ENCODE measurements at places on chromosomes 4 and X.

DNA sequence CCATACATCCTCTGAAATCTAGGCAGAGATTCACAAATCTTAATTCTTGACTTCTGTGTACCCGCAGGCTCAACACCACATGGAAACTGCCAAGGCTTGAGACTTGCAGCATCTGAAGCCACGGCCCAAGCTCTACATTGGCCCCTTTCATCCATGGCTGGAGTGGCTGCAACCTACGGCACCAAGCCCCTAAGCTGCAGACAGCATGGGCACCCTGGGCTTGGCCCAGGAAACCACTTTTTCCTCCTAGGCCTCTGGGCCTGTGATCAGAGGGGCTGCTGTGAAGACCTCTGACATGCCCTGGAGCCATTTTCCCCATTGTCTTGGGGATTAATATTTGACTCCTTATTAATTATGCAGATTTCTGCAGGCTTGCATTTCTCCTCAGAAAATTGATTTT, 457.9 kb downstream of the GRIA2 start:
- no peak for DNase-seq

DNA sequence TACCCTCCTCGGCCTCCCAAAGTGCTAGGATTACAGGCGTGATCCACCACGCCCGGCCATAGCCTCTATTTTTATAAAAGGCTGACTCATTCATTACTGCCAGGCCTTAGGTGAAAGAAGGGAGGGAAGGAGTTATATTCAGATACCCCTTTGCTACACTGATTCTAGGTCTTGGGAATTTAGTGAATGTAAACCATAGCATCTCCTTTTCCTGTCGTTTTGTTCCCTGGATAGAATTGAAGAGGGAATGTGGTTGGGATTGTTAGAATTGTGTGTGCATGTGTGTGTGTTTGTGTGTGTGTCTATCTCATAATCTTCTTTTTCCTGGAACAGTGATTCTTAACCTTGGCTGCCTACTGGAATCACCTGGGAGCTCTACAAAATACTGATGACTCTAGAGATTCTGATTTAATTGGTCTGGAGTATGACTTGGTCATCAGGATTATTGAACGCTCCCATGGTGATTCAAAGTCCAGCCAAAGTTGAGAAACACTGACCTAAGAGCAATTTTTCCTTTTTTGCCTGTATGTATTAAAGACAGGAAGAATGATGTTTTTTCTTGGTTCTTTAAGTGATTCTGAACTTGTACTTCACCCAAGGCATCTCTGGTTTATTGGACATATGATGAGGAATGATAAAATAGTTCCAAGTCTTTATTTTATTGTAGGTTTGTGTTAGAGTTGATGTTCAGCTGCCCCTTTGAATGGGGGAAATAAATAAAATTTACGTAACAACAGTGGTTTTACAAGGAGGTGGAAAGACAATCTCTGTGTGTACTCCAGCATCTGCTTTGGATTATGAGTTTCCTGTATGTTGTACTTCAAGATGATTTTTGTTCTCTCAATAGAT, 37.0 kb downstream of the NAP1L5 start:
- no peak for DNase-seq

GRCh38 chrX:68723491-68724155, 76.2 kb downstream of the STARD8 start:
- DNase-seq: no peak

DNA sequence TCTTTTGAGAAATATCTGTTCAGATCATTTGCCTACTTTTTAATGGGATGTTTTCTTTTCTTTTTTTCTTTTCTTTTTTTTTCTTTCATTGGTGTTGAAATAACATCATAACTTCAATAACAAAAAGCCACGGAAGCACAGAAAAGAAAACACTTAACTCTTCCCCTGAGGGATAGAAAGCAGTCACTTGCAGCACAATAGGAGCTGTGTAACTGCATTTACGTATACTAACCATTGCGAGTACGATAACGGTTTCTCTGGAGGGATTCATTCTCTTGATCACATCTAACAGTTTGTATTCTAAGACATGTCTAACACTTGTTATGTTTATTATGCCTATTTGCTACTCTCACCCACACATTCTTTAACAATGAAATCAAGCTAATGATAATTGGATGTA, 27.3 kb downstream of the C4orf46 start:
- no peak for DNase-seq

GRCh38 chr4:140233791-140234696, 80.1 kb upstream of the MAML3 start:
- no peak for DNase-seq

DNA sequence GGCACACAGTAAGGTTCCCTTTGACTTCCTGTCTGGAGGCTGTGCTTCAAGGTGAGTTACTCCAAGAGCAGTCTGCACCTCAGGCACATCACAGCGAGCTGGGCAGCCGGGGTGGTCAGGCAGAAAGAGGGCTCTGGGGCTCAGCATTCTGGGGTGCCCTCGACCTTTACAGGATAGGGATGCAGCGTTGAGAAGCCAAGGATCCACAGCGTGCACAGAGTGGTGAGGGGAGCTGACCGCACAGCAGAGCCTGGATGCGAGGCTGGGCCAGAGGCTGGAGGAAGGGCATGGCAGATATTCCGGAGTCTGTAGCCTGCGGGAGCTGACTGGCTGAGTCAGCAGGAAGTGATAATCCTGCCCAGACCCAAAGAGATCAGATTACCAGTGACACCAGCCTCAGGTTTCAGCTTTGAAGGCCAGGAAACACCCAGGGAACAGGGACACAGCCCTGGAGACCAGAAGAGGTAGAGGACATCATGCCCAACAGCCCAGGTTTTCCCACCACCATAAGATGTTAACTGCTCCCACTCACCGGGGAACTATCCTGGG, 38.4 kb upstream of the PDLIM3 start:
- no peak for DNase-seq

- DNase-seq: no peak
These were observed 27.5 kb downstream of the OTUD6A start for GRCh38 chrX:70089604-70090297.

- no peak for DNase-seq
These were observed 107.6 kb downstream of the DCTD start for GRCh38 chr4:182809417-182810102.

DNA sequence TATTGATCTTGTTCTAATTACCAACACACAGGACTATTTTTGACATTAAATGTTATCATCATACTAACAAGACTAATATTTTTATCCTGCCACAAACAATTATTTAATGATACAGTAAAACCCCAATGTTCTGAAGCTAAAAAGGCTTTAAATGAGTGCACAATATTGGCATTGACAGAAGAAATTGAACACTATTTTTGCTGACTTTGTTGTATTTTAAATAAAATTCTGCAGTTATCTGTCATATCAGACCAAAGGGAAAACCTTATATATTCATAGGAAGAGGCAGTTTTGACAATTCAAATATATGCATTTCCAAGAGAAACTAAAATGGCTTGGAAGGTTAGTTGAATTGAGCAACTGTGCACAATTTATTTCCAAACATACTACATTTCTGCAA, 397.8 kb upstream of the GALNT7 start:
- no peak for DNase-seq

DNA sequence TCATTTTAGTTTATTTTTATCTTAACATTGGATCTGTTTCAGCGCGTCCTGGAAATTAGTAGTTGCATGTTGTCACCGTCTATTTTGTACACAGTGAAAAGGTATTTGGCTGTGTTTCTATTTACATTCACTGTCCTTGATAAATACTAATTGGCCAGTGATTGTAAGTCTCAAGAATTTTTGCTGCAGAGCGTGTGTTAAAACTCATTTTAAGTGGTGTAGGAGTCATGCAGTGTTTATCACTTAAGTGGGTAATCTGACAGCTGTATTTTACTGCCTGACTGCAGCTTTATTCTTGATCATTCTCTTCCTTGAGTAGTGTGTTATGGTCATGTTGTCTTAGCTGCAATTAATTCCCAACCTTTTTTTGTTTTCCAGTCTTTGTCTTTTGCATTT, 9.8 kb downstream of the GUCY1A1 start:
- DNase-seq: no peak

GRCh38 chr4:100938698-100939097, 408.6 kb downstream of the PPP3CA start:
- no peak for DNase-seq

- DNase-seq: no peak
These were observed 327.8 kb downstream of the PDGFC start for GRCh38 chr4:156643826-156644225.

- DNase-seq: no peak
These were observed 111.2 kb downstream of the ELOVL6 start for GRCh38 chr4:110087070-110087708.

GRCh38 chr4:139229534-139230039, 50.4 kb downstream of the MGARP start:
- DNase-seq: no peak

DNA sequence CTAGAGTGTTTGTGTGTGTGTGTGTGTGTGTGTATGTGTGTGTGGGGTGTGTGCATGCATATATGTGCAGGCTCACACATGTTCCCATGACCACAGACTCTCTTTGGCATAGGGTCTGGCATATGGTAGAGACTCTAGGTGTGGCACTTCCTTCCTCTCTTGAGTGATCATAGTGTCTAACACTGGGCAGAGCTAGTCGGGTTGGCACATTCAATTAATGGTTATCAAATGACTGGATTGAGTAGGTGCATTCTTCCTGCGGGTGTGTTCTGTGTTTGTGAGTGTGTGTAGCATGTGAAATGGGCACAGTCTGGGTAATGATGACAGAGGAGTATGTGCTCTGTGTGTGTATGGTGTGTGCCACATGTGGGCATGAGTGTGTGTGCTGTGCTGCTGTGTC, 106.5 kb downstream of the EFNB1 start:
- no peak for DNase-seq

GRCh38 chrX:57918750-57919436, 8.6 kb upstream of the ZXDA start:
- no peak for DNase-seq

DNA sequence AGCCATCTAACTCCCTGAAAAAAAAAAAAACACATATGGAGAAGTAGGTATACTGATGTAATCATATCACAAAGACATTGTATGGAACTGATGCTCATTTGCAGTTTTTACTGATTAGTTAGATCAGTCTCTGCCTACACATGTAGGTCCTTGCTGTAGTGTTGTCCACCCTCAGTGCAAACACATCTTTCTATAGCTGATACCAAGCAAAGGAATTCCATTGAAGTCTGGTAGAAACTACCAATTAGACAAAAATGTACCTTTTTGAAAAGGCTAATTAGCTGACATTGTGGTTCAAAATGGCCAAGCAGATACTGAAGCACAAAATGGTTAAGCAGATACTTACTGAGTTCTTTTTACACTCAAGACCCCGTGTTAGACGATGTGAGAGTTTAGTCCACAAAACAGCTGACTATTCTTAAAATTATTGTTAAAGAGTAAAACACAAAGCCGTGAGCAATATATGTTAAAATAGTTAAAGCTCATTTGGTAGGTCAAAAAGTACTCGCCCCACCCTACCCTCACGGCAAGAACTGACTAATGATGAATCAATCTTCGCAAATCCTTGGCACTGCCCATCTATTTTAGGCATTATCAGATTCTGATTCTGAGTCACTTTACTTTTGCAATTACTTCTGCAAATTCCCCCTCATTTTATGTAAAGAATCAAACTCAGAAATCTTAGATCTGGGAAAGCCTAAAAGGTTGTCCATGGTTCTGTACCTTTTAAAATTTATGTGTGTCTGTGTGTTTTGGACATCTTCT, 40.4 kb downstream of the COL4A6 start:
- DNase-seq: no peak

All from tibial nerve (tissue), 4 donors.